Activated naive CD4-positive, alpha-beta T cell treated with Interleukin-2 at 50 U/mL for 16 hours (primary cell): ENCODE measurements at places on chromosomes 16 and 17.

- DNase-seq: peak; percentile 80
Observed at GRCh38 chr16:3305109-3306068, at the start of the genes TIGD7 and ZNF75A. Gene TIGD7, minus strand, starts transcription at chr16:3305430. Its CDS starts 4,816 bp downstream, at chr16:3300614. Gene ZNF75A, plus strand, starts transcription at chr16:3305497. Its CDS starts 2,932 bp downstream, at chr16:3308429.

- DNase-seq: no peak
Observed at GRCh38 chr17:14510136-14510535, 209.3 kb downstream of the HS3ST3B1 start.

- DNase-seq: no peak
Observed at GRCh38 chr16:84520725-84521496, 16.5 kb upstream of the MEAK7 start.

DNA sequence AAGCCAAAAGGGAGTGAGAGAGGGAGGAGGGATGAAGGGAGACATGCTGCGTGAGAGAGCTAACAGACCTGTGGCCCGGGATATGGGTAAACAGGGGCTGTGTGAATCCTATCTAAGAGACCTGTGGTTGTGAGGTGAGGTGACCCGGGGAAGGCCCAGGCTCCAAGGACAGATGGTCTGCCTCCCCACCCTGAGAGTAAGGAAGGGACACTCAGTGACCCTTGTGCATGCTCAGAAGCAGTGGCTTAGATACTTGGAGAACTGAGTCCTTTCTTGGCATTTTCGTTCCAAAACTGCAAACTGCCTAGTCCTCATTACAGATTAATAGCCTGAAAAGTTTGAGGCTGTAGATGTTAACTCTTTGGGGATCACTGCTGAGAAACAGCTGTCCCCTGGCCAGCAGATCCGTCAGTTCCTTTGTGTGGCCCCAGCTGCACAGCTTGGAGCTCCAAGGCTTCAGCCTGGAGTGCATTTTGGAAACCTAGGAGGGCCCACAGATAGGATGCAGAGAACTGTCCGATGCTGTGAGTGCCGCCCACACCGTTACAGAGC is 121.6 kb downstream of the SMG6 start:
- DNase-seq: no peak

DNA sequence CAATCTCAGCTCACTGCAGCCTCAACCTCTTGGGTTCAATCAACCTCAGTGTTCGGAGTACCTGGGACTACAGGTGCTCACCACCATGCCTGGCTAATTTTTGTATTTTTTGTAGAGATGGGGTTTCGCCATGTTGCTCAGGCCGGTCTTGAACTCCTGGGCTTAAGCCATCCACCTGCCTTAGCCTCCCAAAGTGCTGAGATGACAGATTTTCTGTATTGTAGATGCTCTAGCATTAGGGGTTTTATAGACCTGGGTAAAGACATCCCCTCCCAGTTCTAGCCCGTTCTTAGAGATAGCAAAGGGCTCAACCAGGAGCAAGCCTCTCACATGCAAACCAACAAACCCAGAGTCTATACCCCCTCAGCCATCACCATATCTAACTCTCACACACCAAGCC is 57.3 kb downstream of the XYLT1 start:
- no peak for DNase-seq

DNA sequence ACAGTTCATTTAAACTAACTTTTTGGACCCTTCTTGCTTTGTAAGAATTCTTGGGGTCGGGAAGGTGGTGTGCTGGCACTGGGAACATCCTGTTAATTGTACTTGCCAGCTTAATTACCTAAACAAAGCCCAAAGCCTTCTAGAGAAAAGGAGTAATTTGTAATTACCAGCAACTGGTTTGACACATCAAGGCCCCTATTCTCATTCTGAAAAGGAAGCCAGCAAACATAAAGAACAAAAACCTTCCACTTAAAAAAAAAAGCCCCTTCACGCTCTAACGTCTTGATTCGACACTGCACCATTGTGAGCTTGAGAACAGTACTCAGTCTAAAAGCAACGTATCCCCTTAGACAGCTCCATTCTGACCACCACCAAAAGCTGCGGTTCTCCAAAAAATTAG is 74.7 kb upstream of the RPH3AL start:
- DNase-seq: no peak

- DNase-seq: no peak
Observed at GRCh38 chr17:29141514-29141876, 38.7 kb downstream of the MYO18A start.

- DNase-seq: no peak
Observed at GRCh38 chr17:78406920-78407319, 28.5 kb downstream of the PGS1 start.

- no peak for DNase-seq
Observed at GRCh38 chr16:62035115-62036092, 834 bp downstream of the CDH8 start.

DNA sequence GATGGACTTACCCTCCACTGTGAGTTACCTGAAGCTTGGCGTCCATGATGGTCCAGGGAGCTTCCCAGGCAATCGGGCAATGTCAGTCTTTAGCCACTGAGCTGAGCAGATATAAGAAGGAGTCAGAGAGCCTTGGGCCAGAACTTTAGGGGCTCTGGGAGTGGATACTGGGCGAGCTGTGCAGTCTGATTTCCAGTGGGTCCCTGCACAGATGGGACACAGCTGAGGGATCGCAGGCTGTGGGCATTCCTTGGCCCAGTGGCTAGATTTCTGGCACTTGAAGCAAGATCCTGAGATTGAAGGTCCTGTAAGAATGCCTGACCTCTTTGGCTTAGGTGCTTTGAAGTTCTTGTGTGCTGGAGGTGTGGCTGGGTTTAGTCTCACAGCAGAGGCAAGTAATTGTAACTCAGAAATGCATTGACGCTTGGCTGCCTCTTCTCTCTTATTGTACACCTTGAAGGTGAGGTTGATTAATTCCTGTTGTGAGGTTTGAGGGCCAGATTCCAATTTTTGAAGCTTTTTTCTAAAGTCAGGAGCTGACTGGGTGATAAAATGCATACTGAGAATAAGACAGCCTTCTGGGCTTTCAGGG is 2283.8 kb downstream of the TP53TG3F start:
- no peak for DNase-seq

- DNase-seq: no peak
Observed at GRCh38 chr16:73287859-73288405, 240.0 kb upstream of the ZFHX3 start.

DNA sequence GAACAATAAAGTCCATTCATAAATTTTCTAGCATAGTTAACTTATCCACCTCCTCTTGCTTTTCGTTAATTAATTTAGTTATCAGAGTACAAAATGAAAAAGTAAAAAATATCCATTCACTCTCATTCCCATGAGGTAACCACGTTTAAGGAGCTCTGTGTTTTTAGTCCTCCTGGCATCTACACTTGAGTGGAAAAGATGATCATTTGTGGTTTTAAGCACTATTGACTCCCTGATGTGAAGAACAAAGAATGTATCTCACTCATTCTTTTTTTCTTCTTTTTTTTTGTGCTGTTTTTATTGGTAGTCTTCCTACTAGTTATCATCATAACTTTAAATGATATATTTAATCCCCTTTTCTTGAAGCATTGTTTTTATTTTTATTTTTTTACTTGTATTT is 26.1 kb downstream of the QPRT start:
- no peak for DNase-seq

DNA sequence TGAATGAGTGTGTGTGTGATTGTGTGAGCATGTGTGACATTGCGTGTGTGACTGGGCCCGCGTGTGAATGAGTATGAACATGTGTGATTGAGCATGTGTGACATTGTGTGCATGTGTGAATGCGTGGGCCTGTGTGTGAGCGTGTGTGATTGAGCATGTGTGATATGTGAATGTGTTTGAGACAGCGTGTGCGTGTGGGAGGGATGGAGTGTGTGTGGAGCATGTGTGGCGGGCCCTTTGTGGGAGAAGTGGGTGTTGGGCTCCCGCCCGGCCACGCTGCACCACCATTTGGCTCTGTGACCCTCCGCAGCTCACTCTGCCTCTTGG is 22.7 kb upstream of the GSE1 start:
- DNase-seq: no peak

DNA sequence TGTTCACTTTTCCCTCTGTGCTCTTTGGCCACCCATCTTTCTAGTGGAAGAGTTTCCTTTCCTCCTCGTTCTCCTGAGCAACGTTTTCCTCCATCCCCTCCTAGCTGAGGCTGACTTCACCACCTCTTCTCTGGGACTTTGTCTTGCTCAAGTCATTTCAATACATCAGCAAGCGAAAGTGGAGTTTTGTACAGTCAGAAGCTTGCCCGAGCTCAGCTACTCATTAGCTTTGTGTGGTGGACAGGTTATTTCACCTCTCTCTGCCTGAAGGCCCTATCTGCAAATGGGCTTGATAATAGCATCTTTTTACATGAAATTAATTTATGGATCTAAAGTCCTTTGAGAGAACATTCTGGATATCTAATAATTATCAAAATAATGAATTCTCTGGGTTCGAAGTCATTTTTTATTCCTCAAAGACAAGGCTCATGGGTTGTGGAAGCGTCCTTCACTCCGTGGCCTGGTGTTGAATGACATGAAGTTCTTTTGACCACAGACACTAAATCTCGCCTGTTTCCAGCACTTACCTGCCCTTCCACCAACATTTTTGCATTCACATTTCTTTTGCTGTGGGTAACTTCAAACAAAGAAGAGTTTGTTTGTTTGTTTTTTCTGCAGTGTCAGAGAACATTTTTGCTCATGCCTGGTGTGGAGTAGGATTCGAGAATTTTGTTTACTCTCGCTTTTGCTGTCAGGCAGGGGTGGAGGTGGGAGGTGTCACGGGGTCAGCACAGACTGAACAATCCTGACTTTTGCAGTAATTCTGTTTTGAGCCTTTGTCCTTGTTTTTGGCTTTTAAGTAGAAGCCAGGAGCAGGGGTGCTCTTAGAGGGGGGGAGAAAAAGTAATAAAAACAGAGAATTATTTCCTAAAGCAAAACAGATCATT is 155.0 kb upstream of the CACNG5 start:
- DNase-seq: no peak

- DNase-seq: no peak
Observed at GRCh38 chr16:50254072-50254471, 12.3 kb upstream of the ADCY7 start.

GRCh38 chr17:80264205-80265075 is 3.8 kb downstream of the RNF213 start:
- peak; percentile 67 for DNase-seq

DNA sequence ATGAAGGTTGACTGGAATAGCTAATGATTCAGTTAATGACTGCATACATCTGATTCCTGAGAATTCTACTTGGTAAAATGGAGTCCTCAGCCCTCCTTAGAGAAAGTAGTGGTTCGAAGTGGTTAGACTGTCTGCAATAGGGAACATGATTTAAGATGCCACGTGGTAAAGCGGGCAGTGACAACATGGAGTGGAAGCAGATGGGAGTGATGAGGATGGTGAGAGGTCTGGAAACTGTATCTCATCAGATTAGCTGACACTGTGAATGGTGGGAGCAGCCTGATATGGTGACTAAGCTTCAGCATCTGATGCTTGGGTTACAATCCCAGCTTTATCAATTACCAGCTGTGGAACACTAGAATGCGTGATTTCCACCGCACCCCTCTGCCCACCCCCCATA is 8.4 kb downstream of the CDH11 start:
- DNase-seq: no peak

DNA sequence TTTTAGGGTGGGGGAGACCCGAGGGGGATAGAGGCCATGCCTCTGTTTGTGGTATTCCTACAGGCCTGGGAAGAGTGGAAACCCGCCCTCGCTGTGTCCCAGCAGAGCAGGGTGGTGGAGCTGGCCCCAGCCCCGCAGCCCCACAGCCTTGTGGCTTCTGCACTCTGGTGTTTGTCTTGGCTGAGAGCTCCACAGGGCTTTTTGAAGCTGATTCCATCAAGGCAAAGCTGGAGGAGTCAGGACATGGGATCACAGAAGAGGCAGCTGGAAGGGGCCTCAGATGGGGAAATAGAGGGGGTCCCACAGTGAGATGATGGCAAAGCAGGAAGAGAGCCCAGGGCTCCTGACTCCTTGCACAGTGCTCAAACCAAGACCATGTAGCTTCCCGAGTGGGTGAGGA is 5.0 kb upstream of the WFIKKN2 start:
- no peak for DNase-seq

- DNase-seq: no peak
Observed at GRCh38 chr16:4602331-4602730, 12.4 kb downstream of the UBALD1 start.

DNA sequence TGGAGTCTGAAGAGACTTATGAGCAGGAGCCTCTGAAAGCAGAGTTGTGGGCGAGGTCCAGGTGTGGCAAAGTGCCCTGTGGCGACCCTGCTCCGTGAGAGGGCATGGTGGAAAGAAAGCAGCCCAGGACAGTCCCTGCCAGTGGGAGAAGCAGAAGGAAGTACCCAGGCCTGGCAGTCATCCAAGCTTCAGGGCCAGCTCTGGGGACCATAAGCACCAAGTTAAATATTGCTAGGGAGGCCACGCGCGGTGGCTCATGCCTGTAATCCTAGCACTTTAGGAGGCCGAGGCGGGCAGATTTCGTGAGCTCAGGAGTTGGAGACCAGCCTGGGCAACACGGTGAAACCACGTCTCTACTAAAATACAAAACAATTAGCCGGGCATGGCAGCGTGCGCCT is 4.9 kb upstream of the ASGR1 start:
- DNase-seq: no peak

- DNase-seq: no peak
Observed at GRCh38 chr16:675884-676564, 553 bp downstream of the RHBDL1 start.

DNA sequence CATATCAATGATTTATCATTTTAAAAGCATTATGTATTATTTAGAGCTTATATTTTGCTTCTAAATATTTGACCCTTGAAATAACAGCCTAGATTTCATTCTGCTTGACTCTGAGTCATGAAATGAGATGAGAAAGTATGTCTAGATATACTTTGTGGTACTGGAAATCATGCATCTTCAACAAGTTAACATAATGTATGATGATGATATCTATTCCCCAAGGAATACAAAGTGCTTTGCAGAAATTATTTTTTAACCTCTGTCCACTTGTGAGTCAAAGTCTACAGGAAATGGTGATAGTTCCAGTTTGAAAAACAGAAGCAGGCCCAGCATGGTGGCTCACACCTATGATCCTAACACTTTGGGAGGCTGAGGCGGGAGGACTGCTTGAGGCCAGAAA is 36.1 kb downstream of the GOSR1 start:
- DNase-seq: no peak

- no peak for DNase-seq
Observed at GRCh38 chr17:61248399-61248798, 151.2 kb upstream of the TBX2 start.

DNA sequence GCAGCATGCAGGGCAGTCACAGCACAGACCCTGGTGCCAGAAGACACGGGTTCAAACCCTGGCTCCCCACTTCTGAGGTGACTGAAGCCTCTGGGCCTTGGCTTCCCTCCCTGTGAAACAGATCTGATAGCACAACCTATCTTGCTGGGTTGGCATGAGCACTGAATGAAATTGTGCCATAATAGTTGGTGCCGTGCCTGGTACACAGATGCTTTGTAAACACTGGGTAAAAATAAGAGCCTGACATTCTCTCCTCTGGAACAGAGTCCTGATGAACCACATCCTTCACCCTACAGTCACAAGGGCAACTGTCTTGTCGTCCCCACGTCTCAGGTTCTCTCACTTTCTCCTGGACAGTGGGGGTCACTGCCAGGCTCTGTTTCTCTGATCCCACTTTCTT is 35.7 kb downstream of the NOS2 start:
- DNase-seq: no peak

- no peak for DNase-seq
Observed at GRCh38 chr17:80990921-80991644, 558 bp upstream of the CHMP6 start.
